NCI-H2081 treated with DMSO at 0.1 percent for 48 hours (cell line): ENCODE measurements at places on chromosomes 13 and 19.

- DNase-seq: no peak
Observed at GRCh38 chr13:75390229-75390628, 91.7 kb downstream of the TBC1D4 start.

DNA sequence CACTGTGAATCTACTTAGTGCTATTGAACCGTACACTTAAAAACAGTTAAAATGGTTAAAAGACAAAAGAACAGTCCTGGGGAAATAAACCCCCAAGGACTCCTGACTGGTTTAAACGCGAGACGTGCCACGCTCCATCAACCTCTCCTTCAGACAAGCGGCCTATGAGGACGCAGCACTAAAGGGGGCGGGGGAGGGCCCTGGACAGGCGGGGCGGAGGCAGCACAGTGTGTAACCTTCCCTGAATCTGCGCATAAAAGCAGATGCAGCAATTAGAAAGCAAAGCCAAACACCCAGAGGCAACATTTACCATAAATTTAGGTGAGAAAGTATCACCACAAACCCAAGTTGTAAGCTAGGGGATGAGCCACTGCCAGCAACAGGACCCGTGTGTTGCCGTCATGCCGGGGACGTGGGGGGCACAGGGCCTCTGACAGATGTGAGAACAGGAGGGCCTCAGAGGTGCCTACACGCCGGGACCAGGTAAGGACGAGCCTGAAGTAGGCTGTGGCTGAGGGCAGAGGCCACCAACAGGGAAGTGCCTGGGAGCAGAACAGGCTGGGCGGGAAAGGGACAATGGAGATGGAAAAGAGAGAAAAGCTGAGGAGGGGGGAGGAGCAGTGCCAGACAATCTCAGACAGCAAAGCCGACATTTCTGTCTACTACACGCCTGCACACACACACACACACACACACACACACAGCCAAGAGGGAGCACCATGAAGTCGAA lies 15.3 kb upstream of the ADPRHL1 start:
- DNase-seq: no peak

- DNase-seq: no peak
Observed at GRCh38 chr19:8503510-8503909, 1.1 kb upstream of the PRAM1 start.

- no peak for DNase-seq
Observed at GRCh38 chr19:35205733-35206323, 22.7 kb downstream of the FAM187B start.

DNA sequence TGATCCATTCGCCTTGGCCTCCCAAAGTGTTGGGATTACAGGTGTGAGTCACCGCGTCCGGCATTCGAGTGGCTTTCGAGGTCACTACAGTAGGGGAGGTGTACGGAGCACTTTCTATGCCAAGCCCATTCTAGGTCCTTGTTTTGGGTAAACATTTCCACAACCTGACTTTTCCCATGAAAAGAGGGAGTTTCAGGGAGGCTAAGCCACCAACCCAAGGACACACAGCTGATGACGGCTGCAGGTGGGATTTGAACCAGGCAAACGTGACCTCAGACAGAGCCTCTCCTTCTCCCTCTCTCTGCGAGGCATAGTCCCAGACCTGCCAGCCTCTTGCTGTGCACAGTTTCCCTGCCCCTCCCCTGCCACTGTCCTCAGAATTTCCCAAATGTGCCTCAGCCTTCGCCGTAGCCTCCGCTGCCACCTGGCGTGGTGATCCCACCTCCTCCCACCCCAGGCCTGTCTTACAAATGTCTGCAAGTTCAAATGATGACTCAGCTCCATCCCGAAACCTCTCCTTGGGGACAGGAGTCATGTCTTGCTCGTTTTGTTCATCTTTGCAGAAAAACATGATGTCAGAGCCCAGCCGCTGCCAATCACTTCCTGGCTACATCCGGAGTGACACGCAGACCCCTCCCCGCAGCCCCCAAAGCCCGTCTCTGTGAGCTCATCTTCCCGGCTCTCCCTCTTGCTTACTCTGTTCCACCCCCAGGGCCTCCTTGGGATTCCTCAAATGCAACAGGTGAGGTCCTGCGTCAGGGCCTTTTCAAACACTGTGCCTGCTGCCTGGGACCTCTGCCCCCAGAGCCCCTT lies 6.6 kb upstream of the GADD45B start:
- no peak for DNase-seq

GRCh38 chr13:82202398-82202797 lies 1679.9 kb downstream of the SLITRK1 start:
- no peak for DNase-seq

DNA sequence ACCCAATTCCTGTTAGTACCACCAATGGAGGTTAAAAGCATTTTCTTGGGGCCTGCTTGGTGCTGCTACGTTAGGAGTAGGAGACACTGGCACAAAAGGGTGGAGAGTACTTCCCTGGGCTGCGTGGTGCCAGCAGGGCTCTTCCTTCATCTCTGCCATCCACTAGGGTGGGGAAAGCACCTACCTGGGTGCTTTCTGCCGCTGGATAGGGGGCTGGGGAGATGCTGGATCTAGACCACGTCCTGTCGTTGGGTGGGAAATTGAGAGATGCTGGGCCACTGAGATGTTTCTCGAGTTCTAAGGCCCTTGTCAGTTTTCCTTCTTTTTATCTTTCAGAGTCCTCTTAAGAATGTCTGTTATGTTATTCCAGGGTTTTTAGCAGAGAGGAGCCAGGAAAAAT lies 6.7 kb upstream of the FCGBP start:
- no peak for DNase-seq

- no peak for DNase-seq
Observed at GRCh38 chr19:33320636-33321035, 18.3 kb upstream of the CEBPA start.

- DNase-seq: no peak
Observed at GRCh38 chr13:94658926-94659597, 53.3 kb downstream of the SOX21 start.

DNA sequence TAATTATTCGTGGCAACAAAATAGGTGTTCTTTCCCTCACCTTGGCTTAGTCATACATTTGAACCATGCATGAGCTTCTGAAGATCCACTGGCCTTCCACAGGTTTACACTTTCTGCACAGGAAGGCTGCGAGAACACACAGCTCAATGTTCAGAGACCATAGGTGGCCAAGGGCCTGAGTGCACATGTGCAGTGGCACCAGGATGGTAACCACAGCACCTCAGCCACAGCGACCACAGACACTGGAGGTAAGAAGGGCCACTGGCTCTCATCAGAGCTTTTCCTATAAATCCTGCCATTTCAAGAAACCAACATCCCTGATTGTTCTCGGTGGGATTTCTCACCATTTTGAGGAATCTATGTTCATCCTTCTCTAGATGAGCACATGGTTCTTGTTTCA lies 1.6 kb downstream of the DCLK1 start:
- DNase-seq: no peak

- no peak for DNase-seq
Observed at GRCh38 chr19:53008061-53008778, 5.5 kb upstream of the ERVV-1 start.

GRCh38 chr13:48096670-48097069 lies 1.8 kb upstream of the MED4 start:
- DNase-seq: no peak
